T-helper 22 cell (primary cell): ENCODE measurements at places on chromosomes 2 and 18.

DNA sequence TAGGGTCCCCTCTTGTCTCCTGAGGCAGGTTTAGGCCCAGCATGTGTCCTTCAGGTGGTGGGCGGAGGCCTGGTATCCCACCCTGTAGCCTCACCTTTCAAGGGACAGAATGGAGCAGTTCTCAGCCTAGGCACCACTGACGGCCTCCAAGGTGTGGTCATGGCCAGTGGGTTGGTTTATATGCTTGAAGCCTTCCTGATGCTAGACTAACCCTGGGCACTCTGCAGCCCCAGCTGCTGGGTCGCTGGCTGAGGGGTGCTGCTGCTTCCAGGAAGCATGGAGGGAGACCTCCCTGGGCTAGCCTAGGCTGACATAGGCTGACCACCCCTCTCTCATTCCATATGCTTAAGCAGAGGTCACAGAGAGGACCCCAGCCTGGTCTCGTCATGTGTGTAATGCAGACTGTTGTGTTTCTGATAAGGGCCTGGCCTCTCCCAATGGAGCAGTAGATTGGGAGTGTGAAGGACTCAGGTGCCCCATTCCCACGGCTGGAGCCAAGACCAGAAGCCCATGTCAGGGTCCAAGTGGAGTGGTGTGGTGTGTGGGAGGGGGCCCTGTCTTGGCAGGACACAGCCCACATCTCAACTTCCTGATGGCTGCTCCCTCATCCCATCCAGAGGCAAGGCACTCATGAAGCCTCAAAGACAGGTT lies 206.6 kb downstream of the DYSF start:
- no peak for DNase-seq

DNA sequence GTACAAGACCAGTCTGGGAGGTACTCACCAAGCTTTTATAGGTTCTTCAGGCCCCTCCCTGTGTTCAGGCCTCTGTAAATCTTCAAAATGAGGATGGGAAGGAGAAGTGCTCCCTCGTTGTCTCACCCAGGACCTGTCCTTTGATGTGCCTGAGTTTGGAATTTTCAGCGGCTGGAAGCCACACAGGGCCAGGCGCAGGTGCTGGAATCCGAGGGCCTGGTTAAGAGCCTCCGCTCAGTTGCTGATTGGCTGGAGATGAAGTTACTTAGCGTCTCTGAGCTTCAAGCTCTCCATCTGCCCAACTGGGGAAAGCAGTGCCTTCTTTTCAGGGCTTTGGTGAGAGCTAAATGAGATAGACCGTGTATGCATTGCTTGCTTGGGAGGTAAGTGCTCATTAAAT lies 30.0 kb downstream of the HJURP start:
- no peak for DNase-seq

DNA sequence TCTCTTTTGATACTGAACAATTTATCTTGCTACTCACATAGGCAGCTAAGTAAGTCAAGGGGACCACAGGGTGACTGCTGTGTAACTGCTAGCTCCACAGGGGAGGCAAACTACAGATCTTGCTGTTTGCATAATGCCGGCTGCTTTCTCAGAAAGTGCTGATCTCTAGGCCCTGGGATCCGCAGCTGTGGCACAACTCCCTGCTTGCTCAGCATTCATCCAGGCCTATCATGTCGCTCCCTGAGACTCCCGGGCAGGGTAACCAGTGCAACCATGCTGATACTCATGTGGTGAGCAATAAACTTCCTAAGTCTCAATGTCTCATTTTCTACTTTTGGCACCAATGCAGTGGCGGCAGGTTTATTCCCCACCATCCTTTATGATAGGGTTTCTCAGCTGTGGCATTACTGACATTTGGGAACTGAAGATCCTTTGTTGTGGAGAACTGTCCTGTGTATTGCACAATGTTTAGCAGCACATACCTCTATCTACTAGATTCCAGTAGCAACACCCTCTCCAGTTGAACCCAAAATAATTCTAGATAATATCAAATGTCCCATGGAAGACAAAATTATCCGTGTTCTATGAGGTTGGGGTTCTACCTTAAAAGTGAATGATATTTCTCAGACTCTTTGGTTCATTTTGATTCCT lies 1101.3 kb downstream of the LRP1B start:
- DNase-seq, result no peak

GRCh38 chr2:176187899-176188773 lies at the start of gene HOXD1:
TSS of gene HOXD1 (plus strand) at chr2:176188668. CDS start at chr2:176188802, 134 bp downstream.
- no peak for DNase-seq

GRCh38 chr2:174577967-174578589 lies 19.5 kb downstream of the WIPF1 start:
- DNase-seq, result peak; percentile 36

- peak; percentile 12 for DNase-seq
These were observed 110.4 kb upstream of the RAB27B start for GRCh38 chr18:54717673-54718407.

DNA sequence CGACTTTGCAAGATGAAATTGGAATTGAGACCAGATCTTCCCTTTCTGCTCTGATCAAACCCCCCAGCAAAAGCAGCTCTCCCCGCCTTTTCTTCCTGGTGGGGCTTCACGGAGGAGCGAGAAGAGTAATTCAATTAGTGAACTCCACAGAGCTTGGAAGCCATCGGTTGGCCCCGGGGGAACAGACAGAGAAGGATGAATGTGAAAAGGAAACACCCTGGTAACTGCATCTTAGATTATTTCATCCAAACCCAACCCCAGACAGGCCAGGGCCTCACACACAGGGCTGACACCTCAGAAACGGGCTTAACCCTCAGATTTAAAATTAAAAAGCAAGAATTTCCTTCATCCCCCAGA lies 18.3 kb downstream of the SMAD7 start:
- DNase-seq, result no peak

DNA sequence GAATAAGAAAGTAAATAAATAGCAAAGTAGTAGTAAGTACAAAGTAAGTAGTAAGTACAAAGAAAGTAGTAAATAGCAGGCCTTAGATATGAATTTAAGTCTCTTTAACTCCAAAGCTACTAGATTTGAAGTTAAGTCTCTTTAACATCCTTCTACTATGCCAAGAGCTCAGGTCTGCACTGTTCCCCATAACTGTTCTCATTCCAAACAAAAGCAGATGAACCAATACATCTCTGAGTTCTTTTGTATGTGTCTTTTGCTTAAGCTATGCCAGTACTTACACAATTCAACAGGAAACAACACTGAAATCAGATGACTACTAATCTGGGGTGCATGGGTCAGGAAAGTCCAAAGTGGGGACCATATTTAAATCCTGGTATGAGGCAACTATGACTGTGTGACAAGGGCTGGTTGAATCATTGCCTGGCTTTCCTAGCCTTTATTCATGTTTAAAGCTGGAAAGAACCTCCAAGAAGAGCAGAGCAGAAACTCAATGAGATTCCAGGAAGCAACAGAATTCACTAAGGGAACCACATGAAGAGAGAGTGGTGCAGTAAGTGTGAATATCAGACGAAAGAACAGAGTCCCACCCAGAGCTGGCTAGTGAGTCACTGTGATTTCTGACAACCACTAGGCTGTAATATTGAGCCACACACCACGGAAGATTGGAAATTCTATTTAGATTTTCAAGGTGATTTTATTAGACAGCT lies 51.0 kb upstream of the CYP26B1 start:
- no peak for DNase-seq

DNA sequence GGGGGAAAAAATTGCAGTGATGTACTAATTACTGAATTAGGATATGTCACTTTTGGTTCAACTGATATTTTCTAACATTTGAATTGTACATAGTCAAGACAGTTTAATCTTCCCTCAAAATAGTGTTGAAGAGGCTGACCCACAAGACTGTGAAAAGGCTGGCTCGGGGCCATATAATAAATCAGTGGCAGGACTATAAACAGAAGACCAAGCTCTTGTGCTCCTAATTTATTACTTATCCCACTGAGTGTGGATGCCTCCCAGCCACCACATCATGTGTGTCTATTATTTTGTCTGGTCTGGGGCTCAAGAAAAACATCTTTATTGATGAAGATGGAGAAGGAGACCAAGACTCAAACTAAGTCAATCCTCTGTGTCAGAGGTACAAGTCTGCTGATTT lies 64.4 kb downstream of the PLEKHM3 start:
- no peak for DNase-seq

DNA sequence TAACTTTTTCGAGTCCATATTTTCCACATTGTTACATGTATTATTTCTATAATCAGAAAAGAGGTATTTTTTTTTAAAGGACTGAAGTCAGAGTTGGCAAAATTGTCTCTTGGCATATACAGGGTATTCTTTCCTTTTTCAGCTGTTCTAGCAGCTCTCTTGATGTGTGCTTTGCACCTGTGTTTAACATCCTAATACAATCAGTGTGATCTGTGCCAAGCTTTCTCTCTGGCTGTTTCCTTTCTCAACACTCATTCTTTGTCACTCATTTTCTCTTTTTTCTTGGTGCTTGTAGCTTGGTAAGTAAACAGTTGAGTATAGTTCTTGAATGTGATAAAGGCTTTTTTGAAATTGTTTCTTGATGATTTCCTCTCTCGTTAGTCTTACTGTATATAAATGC lies 9.2 kb downstream of the RNMT start:
- DNase-seq, result no peak

DNA sequence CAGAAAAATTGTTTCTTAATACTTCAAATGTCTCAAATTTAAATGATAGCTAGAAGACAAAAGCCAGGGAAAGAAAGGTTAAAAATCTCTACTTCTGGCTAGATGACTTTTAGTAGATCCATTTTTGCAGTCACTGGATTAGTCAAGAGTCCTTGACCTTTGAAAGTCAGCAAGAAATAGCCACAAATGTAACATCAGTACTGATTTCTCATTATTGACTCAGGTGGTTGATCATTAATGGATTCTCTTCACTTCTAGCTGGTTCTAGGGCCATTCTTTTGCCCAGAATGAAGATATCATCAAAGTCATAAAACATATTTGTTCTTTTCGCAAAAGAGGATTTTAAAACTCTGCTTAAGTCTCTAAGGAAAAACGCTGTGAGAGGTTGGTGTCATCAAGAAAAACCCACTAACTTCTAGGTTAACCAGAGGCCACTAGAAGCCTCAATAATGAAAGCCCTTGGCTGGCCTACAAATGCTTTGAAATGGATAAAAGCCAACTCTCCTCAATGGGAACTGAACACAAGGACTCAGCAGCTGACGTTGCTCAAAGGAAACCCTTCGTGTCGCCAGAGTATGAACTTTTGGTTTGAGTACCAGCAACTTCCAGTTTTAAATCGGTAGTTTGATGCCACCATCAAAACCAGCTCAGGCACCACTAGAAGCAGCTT lies 66.3 kb downstream of the IRS1 start:
- no peak for DNase-seq

DNA sequence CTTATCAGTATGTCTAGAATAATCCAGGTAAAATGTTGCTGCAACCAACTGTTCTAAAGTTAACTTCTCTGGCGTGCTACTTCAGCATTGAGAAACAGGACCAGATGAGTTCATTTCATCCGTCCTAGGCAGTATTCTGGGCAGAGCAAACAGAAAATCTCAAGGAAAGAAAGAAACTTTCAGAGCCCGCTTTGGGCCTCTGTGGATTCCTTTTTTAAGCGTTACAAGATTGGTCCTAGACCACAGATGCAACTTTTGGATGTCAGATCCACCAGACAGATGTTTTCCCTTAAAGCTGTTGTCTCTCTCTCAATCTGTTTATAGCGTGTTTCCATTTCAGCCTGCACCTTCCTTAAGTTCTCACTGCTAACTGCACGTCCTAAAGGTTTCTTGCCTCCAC lies 75.0 kb downstream of the BCL2 start:
- DNase-seq, result no peak

DNA sequence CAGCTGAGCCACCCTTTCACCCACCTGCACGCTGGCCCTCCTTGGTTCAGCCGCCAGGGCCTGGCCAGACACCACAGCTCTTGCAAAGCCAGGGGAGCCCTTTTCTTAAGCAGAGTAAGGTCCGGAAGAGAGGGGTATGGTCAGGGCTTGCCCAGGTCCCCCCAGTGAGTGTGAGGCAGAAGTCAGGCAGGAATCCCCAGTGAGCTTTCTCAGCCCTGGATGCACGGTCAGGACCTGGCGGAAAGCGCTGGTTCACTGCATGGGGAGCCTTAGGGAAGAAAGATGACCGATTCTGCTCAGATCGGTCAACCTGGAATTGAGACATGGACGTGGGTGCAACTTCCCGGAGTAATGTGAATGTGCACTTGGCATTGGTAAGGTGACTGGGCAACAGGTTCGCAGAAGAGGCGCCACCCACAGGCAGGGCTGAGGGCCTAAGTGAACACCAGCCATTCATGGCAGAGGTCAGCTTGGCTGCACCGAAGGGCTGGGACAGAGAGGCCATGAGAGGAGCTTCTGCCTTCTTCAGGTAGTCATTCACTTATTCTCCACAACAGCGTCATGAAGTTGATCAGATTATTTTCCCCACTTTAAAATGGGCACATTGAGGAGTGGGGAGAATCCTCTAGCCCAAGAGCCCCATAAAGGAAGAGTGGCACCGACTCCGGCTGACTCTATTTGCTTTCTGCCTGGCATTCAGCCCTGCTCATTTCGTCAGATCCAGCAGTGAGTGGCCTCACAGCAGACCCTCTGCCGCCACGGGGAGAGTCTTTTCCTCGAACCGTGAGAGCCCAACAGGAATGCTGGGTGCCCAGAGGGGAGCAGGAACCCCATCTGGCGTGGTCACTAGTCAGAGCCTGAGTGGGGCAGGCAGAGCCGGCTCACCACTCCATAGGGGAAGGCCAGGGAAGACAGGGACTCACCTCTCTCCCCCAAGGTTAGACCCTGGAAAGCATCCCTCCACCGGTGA lies 35.8 kb downstream of the SCTR start:
- no peak for DNase-seq

DNA sequence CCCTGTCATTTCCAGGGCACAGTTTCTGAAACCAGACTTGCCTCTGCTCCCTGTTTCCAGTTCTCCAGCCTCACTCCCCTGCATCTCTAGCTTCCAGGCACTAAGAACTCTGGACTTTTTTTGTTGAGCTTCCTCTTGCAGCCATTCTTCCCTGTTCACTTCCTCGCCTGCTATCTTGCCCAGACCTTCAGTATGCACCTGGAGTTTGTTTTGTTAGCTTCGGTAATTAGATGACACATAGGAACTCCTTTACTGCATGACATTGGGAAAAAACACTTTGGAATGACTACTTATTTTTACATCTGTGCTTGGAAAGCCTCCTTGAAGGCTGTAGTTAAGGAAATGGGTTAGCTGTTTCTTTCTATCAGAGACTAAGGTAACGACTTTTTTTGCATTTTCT lies 35.2 kb downstream of the OTOF start:
- no peak for DNase-seq

GRCh38 chr2:55025082-55025481 lies 25.2 kb downstream of the RTN4 start:
- no peak for DNase-seq

GRCh38 chr18:58054041-58054781 lies 10.2 kb downstream of the NEDD4L start:
- DNase-seq, result no peak

GRCh38 chr2:33342705-33343104 lies 133.7 kb upstream of the RASGRP3 start:
- no peak for DNase-seq

DNA sequence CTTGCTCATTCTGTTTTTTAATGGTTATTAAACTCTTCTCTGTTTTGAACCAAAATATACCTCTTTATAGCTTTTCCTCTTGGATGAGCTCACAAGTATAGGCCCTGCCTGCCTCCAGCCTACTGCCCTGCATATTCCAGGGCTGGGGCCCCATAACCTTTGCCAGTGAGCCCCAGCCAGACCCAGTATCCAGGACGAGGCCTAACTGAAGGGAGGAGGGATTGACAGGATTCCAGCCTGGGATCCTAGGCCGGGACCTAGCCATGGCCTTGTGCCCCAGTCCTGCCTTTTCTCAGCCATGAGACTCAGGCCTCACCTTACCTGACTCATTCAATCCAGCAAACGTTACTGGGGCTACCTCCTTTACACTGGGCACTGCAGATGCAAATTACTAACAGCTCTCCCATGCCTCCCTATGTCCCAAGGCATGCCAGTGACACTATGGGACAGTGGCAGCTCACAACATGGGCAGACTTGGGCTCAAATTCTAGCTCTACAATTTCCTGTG lies 159.2 kb downstream of the DDX1 start:
- DNase-seq, result no peak
